Activated T-cell treated with anti-CD3 and anti-CD28 coated beads for 24 hours (primary cell): ENCODE measurements at places on chromosomes 13 and 19.
A peak's percentile ranks its signal among the peaks of the same experiment; 100 is the strongest.

DNA sequence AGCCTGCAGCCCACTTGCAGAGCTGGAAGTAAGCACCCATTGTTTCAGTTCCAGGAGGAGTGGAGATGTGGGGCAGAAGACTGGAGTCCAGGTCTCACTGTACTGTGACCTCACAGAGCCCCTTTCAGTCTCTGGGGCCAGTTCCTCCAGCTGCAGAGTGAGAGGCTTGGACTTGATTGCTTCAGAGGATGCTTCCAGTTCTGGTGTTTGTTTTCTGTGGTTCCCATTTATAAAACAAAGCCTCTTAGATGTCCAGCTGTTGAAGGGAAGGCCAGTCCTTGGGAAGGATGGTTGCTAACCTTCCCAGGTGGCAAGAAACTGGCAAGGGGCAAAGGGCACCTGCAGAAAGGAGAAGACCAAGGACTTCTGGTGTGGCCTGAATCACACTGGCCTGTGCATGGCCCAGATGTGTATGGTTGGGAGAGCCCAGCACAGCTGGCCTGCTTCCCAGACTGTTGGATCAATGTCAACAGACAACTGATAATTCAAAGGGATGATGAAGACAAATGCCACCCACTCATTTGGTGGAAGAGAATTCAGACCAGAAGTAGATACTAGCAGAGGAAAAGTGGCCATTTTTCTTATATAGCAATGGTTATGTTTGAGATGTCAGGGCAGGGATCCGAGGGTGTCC, 218.5 kb downstream of the ZNF536 start:
- DNase-seq: no peak

- DNase-seq: no peak
Measured at GRCh38 chr13:43026262-43026661, 2.9 kb downstream of the DNAJC15 start.

- DNase-seq: no peak
Measured at GRCh38 chr19:48473161-48473966, 4.2 kb downstream of the CYTH2 start.

DNA sequence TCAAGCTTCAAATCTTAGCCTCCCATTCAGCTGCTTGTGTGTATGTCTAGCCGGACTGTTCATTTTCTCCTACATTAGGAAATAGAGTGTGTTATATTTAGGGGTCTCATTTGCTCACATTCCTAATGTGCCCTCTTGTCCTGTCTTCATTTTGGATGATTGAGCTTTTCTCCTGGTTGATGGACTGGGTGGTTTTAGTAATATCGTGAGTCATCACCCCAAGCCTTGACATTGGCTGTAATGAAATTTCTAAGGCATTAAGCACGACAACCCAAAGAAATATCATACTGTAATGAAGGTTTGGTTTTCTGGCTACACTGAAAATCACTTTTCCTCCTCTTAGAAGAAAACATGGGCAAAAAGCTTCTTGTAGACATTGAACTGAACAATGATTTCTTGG, 110.7 kb upstream of the WASF3 start:
- DNase-seq: no peak

DNA sequence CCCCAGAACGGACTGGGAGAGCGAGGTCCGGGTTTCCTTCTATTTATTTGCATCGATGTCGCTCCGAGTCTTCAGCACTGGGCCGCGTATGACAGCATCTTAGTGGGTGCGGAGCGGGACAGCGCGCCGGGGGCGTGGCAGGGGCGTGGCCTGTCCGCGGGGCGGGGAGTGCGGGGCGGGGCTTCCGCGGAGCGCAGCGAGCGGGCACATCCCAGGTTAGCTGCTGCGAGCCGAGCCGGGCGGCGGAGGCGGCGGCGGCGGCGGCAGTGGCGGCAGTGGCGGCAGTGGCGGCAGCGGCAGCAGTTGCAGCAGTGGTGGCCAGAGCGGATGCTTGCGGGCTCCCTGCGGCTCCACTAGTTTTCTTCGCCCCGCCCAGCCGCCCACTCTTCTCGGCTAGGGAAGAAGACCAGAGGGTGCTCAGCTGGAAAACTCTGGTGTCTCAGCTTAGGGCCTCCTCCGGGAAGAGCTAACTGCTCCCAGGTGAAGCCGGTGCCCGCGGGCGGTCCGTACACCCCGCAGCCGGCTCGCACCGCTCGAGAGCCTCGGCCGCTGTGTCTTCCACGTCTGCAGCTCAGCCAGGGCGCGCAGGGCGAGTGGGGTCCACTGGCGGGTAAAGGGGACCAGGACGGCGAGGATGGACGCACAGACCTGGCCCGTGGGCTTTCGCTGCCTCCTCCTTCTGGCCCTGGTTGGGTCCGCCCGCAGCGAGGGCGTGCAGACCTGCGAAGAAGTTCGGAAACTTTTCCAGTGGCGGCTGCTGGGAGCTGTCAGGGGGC, at the start of gene GPC5:
Gene GPC5, plus strand, starts transcription at position 209 of the 776 bp plus-strand sequence.
- peak; percentile 78 for DNase-seq
